Suppressor macrophage (primary cell): ENCODE measurements at places on chromosomes 16 and 17.

- no peak for DNase-seq
Measured at GRCh38 chr17:41144846-41145245, 4.5 kb upstream of the KRTAP4-6 start.

DNA sequence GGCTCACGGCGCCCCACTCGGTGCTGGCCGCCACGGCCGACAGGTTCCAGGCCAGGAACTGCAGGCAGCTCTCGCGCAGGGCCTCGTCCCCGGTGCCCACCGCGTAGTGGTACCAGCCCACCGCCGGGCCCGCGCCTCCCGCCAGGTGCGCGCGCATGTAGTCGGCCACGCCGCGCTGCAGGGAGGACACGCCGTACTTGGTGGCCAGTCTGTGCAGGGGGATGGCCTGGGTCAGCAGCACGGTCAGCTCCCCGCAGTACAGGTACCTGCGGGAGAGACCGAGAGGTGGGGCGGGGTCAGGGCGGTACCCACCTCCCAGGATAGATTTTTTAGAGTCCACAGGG is 4.2 kb downstream of the BTBD17 start:
- DNase-seq = no peak

GRCh38 chr17:34390649-34391048 is 27.6 kb upstream of the CCL1 start:
- no peak for DNase-seq

DNA sequence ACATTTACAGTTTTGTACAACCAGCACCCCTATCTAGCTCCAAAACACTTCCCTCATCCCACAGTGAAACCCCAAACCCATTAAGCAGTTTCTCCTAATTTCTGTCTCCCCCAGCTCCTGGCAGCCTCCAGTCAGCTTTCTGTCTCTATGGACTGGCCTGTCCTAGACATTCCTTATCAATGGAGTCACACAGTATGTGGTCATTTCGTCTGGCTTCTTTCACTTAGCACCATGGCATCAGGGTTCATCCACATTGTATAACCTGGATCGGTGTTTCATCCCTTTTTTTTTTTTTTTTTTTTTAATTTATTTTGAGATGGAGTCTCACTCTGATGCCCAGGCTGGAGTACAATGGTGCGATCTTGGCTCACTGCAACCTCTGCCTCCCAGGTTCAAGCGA is 68.5 kb downstream of the ZDHHC7 start:
- DNase-seq = no peak

DNA sequence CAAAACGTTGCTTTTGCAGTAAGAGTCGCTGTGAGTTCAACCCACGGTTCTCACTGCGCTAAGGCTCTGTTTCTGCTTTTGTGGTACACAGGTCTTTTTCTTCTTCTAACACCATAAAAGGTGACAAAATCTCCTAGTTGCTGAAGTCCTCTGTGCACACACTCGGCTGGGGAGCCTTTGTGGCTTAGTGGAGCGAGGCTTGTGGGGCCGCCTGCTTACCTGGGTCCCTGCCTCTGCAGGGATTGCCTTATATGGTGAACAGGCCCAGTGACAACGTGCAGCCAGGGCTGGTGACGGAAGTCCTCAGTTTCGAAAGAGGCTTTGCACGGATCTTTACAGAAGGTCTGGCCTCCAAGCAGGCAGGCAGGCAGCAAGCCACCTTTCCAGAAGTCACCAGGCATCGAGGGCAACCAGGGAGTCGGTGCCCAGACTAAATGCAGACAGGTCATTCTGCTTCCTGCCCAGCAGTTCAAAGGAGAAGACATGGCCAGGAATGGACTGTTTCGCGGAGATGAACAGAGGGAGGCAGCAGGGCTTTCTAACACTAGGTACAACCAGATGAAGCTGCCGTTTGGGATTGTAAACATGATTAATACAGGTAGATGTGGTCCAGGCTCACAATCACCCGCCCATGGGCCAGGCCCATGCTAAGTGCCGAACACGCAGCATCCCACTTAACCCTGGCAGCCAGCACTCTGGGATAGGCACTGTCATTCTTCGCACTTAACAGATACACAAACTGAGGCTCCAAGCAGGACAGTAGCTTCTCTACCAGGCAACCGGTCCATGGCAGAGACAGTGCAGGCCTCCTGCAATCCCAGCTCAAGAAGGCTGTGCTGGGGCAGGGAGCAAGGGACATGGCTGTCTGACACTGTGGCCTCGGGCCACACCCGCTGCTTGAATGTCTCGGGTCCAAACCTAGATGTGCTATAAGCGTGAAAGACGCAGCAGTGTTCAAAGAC is 10.7 kb upstream of the MEAK7 start:
- DNase-seq = peak; percentile 68

- no peak for DNase-seq
Measured at GRCh38 chr17:2125013-2125535, 70.2 kb downstream of the HIC1 start.

GRCh38 chr16:13153696-13154095 is 252.3 kb downstream of the SHISA9 start:
- DNase-seq = no peak

DNA sequence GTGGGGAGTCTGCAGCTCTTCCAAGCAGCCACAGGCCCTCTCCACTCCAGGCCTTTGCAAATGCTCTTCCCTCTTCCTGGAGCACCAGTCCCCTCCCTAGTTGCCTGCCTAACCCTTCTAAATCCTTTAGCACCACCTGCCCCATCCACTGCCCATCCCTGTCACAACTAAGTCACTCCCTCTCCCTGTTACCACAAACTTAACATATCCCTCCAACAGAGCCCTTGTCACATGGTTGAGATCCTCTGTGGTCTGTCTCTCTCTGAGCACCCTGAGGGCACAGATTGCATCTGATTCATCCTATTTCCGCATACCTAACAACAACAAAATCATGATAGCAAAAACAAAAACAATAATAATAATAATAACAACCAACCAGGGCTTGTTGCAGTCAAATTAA is 11.0 kb upstream of the BEAN1 start:
- no peak for DNase-seq

DNA sequence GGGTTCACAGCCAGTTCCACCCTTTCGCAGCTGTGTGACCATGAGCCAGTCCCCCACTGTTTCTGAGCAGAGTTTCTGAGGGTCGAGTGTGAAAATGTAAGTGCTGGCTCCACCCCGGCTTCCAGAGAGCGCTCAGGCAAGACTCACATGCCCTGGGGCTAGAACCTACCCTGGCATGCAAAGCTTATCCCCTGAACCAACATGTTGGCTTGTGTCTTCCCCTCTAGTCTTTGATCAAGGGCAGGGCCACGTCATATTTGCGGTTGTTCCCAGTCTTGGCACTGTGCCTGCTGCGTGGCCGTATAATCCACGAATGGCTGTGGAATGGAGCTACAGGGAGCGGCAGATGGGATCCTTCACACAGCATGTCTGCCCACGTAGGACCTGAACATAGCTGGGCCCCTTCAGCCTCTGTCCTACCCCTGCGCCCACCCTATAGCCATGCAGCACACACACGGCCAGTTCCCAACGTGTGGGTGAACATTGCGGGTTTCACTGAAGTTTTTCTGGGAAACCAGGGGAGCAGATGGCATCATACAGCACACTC is 84.8 kb downstream of the MRM1 start:
- no peak for DNase-seq
